ENCODE measurements at places on chromosomes 2 and 18.

DNA sequence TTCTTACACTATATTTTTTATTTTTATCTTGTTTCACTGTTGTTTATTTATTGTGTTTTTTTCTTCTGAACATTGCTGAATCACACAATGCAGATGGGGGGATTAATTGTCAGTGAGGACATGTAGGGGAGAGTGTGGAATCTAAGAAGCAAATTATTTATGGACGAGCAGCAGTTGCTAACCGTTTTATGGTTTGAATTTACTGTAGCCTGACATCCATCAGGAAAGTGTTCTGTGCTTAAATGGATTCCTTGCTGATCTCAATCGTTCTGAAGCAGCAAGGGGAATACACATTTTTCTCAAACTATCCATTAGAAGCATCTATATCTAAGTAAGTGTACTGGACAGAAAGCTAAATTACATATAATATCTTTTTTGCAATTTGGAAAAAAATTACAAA is 119.5 kb downstream of the CD8B2 start:
- DNase-seq, result no peak

- DNase-seq, result no peak
Observed at GRCh38 chr2:143575340-143575739, 446.1 kb downstream of the ARHGAP15 start.

DNA sequence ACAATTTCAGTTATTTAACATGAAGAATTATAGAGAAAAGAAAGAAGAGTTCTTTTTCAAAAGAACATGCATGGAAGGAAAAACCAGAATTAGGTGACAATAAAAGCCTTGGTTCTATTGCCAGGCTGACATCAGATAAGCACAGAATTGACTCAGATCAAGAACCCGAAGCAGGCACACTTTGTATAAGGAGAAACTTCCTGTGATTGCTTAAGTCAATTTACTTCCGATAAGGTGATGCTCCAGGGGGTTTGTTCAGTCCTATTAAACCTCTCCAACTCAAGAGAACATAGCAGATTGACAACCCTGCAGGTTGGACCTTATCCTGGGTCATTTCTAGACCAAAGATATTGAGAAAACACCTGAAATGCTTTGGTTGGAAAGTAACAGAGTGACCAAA is 31.4 kb downstream of the GAREM1 start:
- no peak for DNase-seq

DNA sequence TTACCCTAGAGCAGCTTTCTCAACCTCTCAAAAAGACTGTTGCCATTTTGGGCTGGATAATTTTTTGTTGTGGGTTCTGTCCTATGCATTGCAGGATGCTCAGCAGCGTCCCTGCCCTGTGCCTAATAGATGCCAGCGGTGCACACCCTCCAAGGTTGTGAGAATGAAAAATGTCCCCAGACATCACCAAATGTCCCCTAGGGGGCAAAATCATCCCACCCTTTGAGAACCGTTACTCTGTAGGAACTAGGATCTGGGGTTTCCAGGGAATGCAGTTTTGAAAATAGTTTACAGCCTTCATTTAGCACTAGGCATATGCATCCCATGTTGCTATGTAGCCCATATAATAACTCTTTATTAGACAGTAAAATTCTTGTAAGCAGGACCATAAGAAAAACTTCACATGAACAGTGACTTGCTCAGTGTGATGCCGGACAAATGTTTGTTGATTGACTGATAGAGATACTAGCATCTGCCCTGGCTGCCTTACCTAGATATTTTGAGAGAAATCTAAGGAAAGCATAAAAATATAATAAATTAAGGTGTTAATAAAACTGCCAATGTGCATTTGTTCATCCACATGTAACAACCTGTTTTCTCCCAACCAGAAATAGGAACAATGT is 79.2 kb upstream of the EPC2 start:
- no peak for DNase-seq

GRCh38 chr2:174877301-174877700 is 113.0 kb upstream of the CHRNA1 start:
- DNase-seq, result no peak

DNA sequence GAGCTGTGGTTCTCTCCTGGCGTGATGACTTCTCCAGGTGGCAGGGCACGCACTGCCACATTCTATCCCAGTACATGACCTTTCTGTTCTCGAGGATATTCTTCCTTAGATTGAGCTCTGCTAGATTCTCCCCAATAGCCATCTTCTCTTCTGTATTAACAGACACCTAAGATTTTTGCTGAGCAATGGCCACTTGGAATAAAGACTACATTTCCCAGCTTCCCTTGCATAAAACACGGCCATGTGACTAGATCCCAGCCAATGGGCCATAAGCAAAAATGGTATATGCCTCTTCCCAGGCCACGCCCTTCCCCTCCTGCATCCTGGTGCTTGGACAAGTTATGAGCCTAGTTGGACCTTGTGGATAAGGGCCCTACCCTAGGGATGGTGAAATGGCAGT is 82.1 kb downstream of the EIF2AK3 start:
- no peak for DNase-seq

DNA sequence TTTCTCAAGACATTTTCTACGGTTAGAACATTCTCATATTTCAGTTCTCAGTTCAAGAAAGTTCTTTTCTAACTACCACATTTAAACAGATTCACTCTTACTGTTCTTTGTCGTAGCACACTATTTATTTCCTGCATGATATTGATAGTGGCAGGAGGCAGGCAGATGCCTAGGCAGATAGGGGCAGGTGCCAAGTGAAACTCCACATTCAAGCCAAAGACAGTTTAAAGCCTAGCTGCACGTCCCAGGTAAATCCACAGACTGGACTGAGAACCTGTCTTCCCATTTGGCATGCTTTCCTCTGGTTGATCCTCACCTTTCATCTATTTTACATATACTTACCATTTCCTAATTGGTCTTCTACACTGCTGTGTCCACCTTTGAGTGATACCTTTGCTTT is 359.3 kb downstream of the TMX3 start:
- DNase-seq, result no peak

GRCh38 chr2:215880970-215881369 is 132.4 kb downstream of the MREG start:
- no peak for DNase-seq

Measured in fibroblast of skin of scalp (primary cell).